ENCODE measurements at places on chromosomes 1 and 21. TPM values are rescaled to one million over a fixed set of nuclear protein-coding genes. Genes with fewer than 3 reads are reported as not detected.

- H3K4me1 ChIP-seq: no peaks in the 10 kb centered on the region
- H3K4me3 ChIP-seq: no peak overlapping the region
- no peaks in the 10 kb centered on the region for H3K27me3 ChIP-seq
- no peak for DNase-seq
- H3K36me3 ChIP-seq: no peaks in the 10 kb centered on the region
- H3K27ac ChIP-seq: no peak overlapping the region
Observed at GRCh38 chr1:47664356-47664755, 226.5 kb downstream of the FOXD2 start.

The PPT1 gene
- total RNA-seq: 41.4 TPM

The KCNJ9 gene
- not detected for total RNA-seq

The HUNK gene
- total RNA-seq: 1.1 TPM

DNA sequence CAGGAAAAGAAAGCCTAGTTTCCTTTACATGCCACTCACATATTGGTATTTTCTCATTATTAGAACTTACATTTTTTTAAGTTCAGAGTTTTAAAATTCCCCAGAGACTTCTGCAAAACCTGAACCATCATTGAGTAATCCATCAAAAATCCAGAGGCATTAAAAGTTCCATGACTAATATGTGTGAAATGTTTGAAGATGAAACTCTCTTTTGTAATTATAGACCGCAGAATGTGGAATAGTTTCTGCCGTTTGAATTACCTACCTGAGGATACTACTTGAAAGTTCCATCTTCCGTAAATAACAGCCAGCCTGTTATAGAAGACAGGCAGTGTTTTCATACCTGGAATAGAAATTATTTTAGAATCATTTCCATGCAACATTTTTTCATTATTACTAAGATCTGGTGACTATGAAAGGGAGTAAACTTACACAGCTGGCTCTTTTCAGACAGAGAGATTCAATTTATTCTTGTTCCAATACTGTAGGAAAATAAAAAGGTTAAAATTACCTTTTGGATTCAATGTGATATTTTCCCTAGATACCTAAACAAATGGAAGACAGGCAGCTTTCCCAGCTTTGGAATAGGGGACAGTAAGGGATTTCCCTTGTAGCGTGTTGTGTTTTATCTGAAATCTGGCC lies 131.4 kb downstream of the ST6GALNAC5 start:
- no peaks in the 10 kb centered on the region for H3K27me3 ChIP-seq
- no peak overlapping the region for H3K4me3 ChIP-seq
- no peak overlapping the region for H3K27ac ChIP-seq

The ETV3L gene
- not detected for total RNA-seq

The SEMA4A gene
- 0.28 TPM for total RNA-seq

DNA sequence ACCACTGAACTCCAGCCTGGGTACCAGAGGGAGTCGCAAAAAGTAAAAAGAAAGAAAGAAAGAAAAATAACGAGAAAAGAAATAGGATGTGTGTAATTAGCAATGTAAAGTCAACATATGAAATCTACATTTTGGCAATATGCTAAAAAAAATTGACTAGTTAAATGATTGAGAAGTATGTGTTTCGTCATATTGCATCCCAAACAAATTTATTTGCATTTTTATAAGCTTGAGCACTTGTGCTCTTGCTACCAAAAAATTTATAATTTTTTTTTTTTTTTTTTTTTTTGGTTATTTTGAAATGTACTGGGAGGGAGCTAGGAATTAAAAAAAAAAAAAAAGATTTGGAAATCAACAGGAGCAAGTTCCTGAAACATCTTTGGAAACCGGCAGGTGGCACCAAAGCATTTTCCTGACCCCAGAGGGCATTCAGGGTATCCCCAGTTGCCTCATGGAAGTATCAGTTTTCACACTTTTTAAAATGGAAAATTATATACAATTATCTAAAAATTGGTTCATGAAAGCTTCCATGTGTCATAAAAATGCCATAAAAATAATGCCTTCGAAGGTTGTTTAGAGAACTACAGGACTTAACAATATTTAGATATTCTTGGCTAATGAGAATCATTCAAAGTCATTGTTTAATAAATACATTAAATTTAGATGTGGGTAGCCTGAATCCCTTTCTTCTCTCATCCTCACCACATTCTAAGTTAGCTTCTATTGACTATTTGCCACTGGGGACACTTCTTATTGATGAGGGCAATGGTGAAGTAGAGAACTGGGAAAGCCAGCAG lies 4.8 kb upstream of the HEATR1 start:
- H3K4me3 ChIP-seq: no peak overlapping the region
- H3K4me1 ChIP-seq: no peaks in the 10 kb centered on the region
- no peaks in the 10 kb centered on the region for H3K36me3 ChIP-seq
- H3K27ac ChIP-seq: no peak overlapping the region
- DNase-seq: peak; percentile 35

DNA sequence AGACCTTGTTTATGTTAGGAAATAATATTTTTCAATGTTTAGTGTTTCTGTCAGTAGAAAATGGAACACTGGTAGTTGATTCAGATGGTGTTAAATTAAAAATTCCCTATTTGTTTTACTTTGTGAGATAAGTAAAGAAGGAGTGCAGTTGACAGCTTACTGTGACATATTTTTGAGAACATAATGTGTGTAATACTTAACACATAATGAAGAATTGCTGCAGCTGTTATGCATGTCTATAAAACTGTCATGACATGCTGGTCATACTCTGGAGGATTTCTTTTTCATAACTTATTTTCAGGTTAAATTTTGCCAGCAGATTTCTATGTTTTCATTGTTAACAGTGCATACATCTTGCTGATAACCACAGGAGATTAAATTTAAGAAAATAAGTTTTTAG lies 296.1 kb downstream of the CTH start:
- H3K4me1 ChIP-seq: no peaks in the 10 kb centered on the region
- no peaks in the 10 kb centered on the region for H3K36me3 ChIP-seq
- no peak overlapping the region for H3K4me3 ChIP-seq
- H3K27ac ChIP-seq: no peak overlapping the region
- DNase-seq: no peak

GRCh38 chr1:85360730-85361493 lies 84.5 kb upstream of the BCL10 start:
- H3K27ac ChIP-seq: peak overlapping the region; percentile 70
- peaks cover 15% of the 10 kb centered on the region for H3K4me1 ChIP-seq
- H3K27me3 ChIP-seq: no peaks in the 10 kb centered on the region
- H3K36me3 ChIP-seq: peaks cover 3% of the 10 kb centered on the region

The OVAAL gene
- not detected for total RNA-seq

GRCh38 chr1:112579801-112580510 lies 39.0 kb downstream of the ST7L start:
- H3K4me3 ChIP-seq: no peak overlapping the region
- H3K27ac ChIP-seq: peak overlapping the region; percentile 43
- H3K36me3 ChIP-seq: peaks cover 12% of the 10 kb centered on the region
- H3K4me1 ChIP-seq: peaks cover 6% of the 10 kb centered on the region
- no peaks in the 10 kb centered on the region for H3K27me3 ChIP-seq
